ENCODE measurements at places on chromosomes 2 and 18.

GRCh38 chr18:45567123-45567522 lies 48.2 kb upstream of the SLC14A2 start:
- DNase-seq, result no peak

GRCh38 chr18:52888014-52888413 lies 548.0 kb downstream of the DCC start:
- DNase-seq, result no peak

DNA sequence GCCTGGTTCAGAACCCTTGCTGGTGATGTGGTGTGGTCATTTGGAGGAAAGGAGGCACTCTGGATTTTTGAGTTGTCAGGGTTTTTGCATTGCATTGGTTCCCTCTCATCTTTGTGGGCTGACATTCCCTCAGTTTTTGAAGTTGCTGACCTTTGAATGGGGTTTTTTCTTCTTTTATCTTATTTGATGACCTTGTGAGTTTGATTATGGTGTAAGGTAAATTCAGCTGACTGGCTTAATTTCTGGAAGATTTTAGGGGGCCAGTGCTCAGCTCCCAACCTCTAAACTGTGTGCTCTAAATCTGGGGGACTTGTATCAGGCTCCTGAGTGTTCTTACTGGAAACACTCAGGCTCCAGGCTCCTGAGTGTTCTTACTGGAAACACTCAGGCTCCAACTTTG lies 225.9 kb downstream of the MEIS1 start:
- no peak for DNase-seq

DNA sequence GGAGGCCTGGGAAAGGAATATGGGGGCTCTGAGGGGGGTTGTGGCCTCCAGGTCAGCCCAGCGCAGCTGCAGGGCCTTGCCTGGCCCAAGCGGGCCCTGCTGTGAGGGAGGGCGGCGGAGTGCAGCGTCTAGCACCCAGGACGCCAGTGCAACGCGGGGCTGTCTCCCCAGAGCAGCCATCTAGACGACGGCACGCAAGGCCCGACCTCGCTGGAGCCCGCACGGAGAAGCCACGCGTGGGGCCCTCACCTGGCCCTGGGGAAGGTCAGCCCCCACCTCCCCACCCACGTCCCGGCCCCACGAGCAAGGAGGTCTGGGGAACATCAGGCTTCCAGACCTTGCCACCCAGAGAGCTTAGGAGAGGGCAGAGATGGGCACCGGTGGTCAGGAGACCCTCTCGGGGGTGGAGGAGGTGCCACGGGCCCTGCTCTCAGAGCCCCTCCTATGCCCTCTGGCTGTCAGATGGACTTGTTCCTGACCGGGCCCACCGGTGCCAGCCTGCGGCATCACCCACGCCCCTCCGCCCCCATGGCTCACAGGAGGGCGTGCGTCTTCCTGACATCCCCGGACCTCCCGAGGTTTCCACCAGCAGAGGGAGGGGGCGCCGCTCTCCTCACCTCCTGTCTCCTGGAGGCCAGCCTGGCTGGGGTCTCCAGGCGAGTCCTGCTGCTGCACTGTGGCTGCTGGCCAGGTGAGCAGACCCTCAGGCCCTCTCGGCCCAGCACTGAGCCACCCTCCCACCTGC lies 17.0 kb downstream of the GPR35 start:
- no peak for DNase-seq

GRCh38 chr2:229931241-229931640 lies 8.9 kb downstream of the FBXO36 start:
- no peak for DNase-seq

- no peak for DNase-seq
These were observed 11.0 kb downstream of the UBE2E3 start for GRCh38 chr2:180991361-180991760.

- DNase-seq, result no peak
These were observed 42.1 kb upstream of the EVA1A start for GRCh38 chr2:75602724-75603342.

DNA sequence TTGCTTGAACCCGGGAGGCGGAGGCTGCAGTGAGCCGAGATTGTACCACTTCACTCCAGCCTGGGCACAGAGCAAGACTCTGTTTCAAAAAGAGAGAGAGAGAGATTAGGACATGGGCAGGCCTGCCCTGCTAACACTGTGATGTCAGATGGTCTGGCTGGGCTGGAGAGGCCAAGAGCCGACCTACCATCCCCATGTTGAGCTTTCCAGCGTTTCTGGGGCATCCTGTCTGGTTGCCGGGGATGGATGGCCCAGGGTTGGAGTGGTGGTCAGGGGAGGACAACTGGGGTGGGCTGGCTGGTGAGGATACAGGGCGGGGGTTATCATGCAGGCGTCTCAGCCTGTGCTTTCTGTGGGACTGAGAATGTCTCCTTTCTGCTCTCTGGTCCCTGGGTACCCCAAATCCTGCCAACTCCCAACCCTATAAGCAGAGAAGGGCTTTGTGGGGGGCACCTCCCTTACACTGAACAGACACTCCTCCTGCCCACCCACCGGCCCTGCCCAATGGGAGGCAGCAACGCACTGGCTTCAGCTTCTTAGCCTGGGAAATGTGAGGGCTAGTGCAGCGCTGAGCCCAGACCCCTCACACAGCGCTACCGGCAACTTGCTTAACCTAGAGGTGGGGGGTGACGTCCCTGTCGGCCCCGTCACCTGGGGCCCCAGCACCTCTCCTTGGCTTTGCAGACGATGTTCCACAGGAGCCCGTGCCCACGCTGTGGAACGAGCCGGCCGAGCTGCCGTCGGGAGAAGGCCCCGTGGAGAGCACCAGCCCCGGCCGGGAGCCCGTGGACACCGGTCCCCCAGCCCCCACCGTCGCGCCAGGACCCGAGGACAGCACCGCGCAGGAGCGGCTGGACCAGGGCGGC lies 5.4 kb downstream of the SNORC start:
- DNase-seq, result no peak

- no peak for DNase-seq
These were observed 143.1 kb upstream of the ZNF236 start for GRCh38 chr18:76679259-76679658.

Measured in stimulated activated CD4-positive, alpha-beta T cell treated with anti-CD3 and anti-CD28 coated beads, Interleukin-2, amount 100 ng/mL, for 24 hours (primary cell).